ENCODE measurements at places on chromosomes 7 and 10.

GRCh38 chr10:27436710-27437109, 67.4 kb upstream of the RAB18 start:
- DNase-seq: no peak

- no peak for DNase-seq
Observed at GRCh38 chr10:9682802-9683201, 1334.9 kb upstream of the CELF2 start.

DNA sequence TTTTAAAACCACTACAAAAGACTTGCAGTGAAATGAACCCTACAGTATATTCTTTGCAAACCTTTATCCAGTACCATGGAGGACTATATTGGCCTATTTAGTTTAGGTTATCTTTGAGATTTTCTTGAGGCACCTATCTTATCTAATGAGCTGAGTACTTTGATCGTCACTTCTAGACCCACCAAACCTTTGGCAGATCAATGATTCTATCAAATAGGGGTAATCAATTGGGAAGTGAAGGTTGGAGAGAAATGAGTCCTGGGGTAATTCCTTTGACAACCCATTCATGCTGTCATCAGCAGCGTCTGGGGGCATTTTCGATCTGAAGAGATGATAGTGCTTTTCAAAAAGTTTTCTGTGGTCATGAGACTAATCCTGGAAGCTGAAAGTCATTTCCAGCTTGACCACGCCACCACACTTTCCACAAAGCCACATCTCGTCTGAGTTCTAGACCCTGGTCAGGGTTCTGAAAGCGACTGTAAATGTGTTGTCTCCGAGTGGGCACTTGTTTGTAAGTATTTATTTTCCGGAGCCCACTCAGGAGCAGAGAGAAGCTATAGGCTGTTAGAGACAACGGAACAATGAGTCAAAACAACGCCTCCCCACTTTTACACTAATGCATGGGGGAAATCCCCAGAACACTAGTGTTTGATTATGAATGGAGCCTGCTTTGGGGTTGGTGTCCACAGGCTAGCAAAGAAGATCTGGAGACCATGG, 4.8 kb downstream of the EGR2 start:
- peak; percentile 45 for DNase-seq

DNA sequence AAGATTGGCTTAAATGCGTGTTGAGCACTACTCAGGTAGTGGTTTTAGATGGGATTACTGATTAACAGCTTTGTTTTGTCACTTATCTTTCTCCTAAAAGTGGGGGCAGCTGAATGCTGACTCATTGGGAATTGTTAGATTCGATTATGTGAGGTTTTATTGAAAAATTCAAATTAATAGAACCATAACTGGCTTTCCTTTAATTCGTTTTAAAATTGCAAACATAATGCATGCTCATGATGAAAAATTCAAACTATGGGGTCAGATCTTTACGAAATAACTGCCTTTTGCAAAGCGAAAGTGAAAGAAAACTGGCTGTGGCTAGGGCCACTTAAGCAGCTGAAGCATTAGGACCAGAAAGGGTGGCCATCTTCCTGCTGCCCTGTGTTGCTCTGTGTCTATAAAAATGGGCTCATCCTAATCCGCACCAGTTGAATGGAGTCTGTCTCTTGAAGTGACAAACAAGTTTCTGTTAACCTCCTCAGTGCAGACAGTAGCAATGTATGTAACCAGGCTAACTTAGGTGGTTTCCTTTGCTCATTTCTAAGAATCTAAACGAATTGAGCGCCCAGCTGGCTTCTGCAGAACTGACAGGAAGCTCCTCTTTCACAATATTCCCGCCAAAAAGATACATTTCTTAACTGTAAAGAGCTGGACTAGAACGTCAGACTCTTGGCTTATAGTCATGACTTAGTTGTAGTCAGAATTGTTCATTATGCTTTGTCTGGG, 27.8 kb downstream of the DENND10 start:
- no peak for DNase-seq

- DNase-seq: no peak
Observed at GRCh38 chr10:89505640-89506275, 29.6 kb downstream of the SLC16A12 start.

DNA sequence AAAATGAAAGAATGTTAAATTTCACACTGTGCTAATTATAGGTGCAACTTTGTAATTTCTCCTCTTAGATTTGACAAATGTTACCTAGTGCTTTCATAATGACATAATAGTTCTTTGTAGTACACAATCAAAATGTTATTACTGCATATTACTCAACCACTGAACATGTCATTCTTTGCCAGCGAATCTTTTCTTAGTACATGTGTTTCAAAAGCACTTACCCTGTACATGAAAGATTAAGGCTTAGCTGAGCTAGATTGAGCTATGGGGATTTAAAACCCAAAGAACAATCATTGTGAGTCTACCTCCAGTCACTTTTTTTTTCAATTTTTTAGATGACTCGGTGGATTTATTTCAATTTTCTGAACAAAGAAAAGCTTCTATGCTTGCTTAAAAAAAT, 123.5 kb upstream of the FERD3L start:
- no peak for DNase-seq

DNA sequence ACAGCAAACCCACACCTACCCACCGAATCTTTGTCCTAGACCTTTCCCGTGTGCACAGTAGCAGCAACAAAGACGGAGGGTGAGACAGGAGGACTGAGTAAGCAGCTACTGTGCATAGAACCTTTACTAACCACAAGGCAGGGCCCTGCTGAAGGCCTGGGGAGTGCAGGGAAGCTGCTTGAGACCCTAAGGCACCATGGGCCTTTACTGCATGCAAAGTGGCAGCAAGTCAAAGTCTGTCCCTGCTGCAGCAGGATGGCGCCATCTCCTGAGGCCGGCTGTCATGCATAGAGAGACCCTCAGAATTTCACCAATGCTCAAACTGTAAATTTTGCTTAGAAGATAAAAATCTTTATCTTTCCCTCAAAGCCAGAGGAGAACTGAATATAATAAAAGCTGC, 610.5 kb downstream of the ACTR3B start:
- DNase-seq: no peak

- no peak for DNase-seq
Observed at GRCh38 chr7:158549616-158550393, 37.8 kb downstream of the PTPRN2 start.

GRCh38 chr10:22894714-22895113, 33.1 kb upstream of the ARMC3 start:
- no peak for DNase-seq

DNA sequence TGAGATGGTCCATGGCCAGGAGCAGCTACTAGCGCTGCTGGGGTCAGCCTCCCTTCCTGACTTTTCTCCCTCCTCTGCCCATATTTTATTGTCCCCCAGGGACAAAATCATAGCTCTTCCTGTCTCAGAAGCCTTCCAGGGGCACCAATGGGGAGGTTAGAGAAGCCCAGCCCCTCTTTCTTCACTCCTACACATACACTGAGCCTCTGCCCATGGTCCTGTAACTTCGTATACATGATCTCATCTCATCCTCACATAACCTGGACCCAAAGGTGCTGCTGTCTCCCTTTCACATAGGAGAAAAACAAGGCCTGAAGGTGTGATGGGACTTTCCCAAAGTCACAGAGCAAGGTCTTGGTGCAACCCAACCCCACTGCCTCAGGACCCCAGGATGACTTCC, 2.5 kb downstream of the SRRM3 start:
- no peak for DNase-seq

- DNase-seq: no peak
Observed at GRCh38 chr10:106502641-106503040, 661.9 kb downstream of the SORCS1 start.

GRCh38 chr10:124294811-124295770, 123.6 kb downstream of the OAT start:
- DNase-seq: no peak

- DNase-seq: no peak
Observed at GRCh38 chr7:25714013-25714412, 438.0 kb upstream of the NFE2L3 start.

GRCh38 chr10:23325132-23325531, 19.5 kb downstream of the C10orf67 start:
- DNase-seq: no peak

GRCh38 chr7:122679813-122680212, 19.1 kb downstream of the RNF133 start:
- DNase-seq: no peak
